Mammary epithelial cell (primary cell): ENCODE measurements at places on chromosomes 13 and 19.

DNA sequence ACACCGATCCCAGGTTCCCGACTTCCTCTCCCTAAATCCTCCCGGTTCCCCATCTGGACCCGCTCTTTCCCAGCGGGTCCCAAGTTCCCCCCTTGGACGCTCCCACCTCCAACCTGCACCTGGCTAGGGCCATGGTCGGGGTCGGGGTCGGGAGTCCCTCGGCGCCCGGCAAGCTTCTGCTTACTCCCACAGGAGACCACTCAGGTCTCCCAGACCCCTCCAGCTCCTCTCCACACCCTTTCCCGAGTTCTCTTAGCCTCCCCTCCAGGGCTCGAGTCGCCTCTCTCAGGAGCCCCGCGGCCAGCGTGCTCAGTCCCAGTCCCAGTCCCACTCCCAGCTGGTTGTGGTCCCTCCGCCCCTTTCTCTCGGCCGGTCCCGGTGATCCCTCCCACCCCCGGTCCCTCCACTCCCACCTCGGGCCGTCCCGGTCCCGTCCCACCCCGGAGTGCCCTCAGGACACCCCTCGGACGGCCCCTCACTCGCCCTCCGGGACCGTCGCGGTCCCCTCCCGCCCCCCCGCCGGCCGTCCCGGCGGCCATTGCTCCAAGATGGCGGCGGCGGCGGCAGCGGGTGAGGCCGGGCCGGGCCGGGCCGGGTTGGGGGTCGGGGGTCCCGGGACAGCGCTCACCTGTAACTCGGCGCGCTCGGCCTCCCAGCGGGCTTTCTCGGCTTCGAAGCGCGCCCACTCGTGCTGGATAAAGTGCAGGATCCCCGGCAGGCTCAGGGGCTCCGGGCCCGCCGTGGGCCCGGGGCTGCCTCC lies at the start of gene FKRP:
FKRP (plus strand) TSS at position 537 of the 760 bp plus-strand sequence. CDS start 9,394 bp downstream, outside the sequence.
- no peak for DNase-seq

- no peak for DNase-seq
Measured at GRCh38 chr13:109599901-109600657, 186.3 kb downstream of the IRS2 start.

- peak; percentile 96 for DNase-seq
Measured at GRCh38 chr19:33047422-33047821, 17.3 kb downstream of the RHPN2 start.

GRCh38 chr13:110546926-110547325 lies 14.6 kb downstream of the RAB20 start:
- DNase-seq: peak; percentile 41

- DNase-seq: no peak
Measured at GRCh38 chr13:114248011-114248410, 13.3 kb downstream of the CDC16 start.
